GM23248 (cell line): ENCODE measurements at places on chromosomes 11 and 22. TPM values are rescaled to one million over a fixed set of nuclear protein-coding genes. Genes with fewer than 3 reads are reported as not detected.

DNA sequence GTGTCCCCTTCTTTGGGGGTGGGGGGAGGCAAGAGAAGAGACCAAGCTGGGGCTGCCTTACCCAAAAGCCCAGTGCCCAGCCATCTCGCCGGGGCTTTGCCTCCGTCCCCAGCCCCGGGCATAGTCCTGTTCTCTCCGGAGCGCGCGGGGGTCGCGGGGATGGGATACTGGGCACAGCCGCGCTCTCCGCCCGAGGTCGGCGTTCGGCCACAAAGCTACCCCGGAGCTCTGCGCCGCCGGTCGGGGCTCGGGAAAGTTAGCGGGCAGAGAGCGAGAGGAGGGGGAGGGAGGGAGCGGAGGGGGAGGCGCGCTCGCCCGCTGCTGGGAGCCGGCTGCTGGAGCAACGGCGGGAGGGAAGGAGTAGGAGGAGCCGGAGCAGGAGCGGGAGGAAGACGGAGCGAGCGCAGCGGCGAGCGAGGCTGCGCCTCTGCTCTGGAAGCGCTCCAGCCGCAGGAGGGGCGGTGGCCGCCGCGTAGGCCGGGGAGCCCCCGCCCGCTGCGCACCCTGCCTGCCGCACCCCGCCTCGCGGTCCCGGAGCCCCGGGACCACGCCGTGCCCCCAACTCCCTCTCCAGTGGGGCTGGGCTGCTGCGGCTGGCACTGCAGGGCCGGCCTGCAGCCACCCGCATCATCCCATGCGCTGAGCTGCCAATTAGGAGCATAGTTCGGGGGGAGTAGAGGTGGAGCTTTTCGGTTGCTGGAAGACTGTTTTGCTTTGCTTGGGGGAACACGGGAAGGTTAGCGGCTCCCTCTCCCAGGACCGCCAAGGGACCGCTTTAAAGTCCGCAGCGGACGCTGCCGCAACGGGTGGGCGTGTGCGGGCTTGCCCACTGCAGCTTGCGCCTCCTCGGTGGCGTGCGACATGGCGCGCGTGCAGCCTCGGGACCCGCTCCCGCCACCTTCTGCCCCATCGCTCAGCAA, at the start of gene SCN4B:
TSS of gene SCN4B (minus strand) at position 272 of the 920 bp plus-strand sequence. CDS start at position 122, 150 bp downstream.
- peak; percentile 68 for DNase-seq

- peak; percentile 26 for DNase-seq
Observed at GRCh38 chr11:19093976-19094375, 23.0 kb upstream of the ZDHHC13 start.

GRCh38 chr11:67031791-67032561, 9.0 kb downstream of the SYT12 start:
- peak; percentile 66 for DNase-seq

DNA sequence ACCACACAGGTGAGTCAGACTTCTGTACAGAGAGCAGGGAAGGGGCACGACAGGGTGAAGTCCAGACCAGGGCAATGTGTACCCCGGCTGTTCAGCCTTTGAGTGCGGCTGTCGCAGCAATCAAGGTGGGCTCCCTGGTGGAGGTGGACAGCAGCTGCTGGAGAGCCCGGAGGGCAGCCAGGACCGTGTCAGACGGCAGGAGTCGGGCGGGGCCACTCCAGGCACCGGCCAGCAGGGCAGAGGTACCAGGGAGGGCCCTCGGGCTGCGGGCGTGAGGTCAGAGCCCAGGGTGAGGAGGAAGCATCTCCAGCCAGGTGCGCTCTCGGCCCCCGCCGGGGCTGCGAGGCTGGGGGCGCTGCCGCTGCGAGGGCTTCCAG, 802 bp upstream of the PIM3 start:
- peak; percentile 65 for DNase-seq

GRCh38 chr11:105786741-105787140, 176.9 kb downstream of the GRIA4 start:
- DNase-seq: no peak

GRCh38 chr11:44789496-44789895, 62.7 kb downstream of the TSPAN18 start:
- DNase-seq: no peak

GRCh38 chr11:107853070-107853469, 5.5 kb downstream of the SLC35F2 start:
- DNase-seq: no peak

DNA sequence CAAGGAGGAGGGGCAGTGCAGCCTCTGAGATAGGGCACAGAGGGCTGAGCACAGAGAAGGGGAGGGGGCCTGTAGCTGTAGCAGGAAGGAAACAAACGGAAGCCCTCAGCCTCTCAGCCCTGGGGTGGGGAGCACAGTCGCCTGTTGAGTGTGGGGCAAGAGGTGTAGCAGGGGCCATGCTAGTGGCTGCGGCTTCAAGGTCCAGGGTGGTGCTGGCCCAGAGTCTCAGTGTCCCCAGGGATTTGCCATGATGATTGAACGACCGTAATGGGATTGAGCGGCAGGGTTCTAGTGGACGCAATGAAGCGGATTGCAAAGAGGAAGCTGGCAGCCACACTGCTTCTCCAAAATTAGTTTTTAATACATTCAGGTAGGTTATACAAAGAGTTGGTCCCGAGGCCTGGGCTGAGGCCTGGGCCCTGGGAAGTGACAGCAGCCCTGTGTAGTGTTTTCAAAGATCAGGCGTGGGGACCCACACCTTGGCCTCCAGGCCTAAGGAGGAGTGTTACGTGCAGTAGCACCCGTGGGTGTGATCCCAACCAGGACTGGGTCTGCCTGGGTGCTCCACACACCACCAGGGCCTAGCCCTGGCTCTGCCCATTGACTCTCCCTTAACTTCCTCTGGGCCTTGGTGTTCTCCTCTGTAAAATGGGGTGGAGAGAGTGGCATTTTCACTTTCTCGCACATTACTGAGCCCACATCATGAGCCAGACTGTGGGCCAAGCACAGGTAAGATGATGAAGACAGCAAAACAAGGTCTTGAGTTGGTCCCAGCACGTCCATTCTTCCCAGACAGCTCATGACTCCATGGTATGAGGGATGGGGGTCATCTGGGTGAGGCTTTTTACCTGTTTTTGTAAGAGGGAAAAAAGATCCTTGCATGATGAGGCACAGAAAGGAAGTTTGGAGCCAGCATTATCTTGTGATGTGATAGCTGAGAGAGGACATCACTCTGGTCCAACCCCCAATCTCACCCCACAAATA, 13.1 kb downstream of the LRRC32 start:
- no peak for DNase-seq

- DNase-seq: peak; percentile 67
Observed at GRCh38 chr11:14417186-14417585, 58.2 kb upstream of the RRAS2 start.

DNA sequence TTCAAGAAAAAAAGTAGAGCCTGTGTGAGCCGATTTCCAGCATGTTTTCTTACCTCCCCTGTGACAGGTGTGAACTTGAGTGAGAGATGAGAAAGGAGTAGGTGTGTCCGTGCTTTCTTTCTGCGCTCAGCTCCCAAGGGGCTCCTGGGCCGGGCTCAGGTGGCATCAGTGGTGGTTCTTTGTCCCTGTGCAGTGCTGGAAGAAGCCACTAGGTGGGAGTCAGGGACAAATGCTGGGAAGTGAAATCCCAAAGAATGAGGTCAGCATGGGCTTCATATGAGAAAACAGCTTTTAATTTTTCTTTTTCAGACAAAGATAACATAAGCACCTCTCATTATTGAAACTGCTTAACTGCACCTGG, 57.8 kb downstream of the PPFIBP2 start:
- DNase-seq: peak; percentile 83

GRCh38 chr11:129973809-129974208, 28.8 kb downstream of the PRDM10 start:
- no peak for DNase-seq

DNA sequence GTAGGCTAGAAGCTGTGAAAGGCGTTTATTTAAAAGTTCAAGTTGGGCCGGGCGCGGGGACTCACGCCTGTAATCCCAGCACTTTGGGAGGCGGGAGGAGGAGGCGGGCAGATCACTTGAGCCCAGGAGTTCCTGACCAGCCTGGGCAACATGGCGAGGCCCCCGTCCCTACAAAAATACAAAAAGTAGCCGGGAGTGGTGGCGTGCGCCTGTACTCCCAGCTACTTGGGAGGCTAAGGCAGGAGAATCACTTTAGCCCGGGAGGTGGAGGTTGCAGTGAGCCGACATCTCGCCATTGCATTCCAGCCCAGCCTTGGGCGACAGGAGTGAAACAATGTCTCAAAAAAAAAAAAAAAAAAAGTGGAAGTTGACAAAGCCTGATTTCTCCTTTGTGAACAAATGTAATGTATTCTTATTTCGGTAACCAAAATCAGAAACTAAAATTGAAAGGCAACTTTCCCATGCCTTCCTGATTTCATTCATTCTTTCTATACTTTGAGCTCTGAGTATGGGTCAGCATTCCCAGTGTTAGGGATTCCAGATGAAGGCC, 825 bp downstream of the PTPMT1 start:
- DNase-seq: peak; percentile 43

DNA sequence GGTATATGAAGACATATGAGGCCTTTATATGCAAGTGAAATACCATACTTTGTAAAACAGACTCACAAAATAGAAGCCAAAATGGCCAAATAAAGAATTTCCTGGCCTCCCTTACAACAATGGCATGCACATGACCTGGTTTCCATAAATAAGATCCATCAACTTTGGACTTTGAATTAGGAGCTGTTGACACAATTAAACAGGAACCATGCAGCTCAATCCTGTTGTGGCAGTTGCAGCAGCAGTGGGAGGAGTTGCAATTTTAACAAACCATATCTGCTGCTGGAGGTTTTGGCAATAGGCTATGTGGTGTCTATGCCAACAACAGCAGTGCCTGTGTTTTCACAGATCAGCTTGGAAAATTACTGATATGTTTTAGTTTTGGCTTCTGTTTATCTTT, 818.6 kb downstream of the FAM181B start:
- DNase-seq: no peak

- DNase-seq: no peak
Observed at GRCh38 chr11:18455686-18456372, at the start of gene LDHAL6A. Gene LDHAL6A, plus strand, starts transcription at chr11:18455856. Its CDS starts 825 bp downstream, at chr11:18456681.

PITPNM1 gene
- total RNA-seq: 30.7 and 31.2 TPM in 2 replicates

GLB1L2 gene
- not detected in 2 replicates for total RNA-seq

C1QTNF6 gene
- 3.4 and 4.0 TPM in 2 replicates for total RNA-seq
